ENCODE measurements at places on chromosomes 16 and 17.
A peak's percentile ranks its signal among the peaks of the same experiment; 100 is the strongest.

DNA sequence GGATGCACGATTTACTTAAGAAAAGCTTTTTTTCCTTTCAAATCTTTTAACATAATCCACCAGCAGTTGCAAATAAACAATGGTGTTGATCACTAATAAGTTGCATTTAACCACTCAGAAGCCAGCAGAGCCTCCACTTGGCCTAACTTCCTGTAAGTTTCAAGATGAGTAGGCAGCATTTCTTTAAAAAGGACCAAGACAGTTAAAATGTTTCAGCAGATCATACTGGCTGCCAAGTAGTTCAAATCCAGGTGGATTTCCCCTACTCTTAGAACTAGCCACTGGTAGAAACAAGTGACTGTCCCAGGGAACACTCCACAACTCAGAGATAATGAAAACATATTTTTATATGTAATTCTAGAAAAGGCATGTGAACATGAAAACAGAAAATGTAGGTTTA, 17.0 kb upstream of the RFFL start:
- no peak for DNase-seq

GRCh38 chr17:45680360-45680759, 103.8 kb upstream of the CRHR1 start:
- no peak for DNase-seq

DNA sequence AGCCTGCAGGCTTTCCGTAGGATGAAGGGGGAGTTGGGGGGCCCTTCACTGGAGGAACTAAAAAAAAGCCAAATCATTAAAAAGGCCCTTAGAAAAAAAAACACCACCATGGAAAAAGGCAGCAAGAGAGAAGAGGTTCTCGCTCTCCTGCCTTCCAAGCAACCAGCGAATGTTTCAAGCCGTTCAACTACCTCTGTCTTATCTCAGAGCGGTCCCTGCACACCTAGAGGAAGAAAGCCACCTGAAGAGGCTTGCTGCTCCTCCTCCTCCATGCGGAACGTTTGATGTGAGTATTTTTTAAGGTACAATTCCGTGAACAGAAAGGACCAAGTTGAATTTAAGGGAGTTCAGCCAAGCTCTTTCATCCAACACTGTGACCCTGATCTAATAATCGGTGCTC, 9.2 kb downstream of the NXN start:
- no peak for DNase-seq

DNA sequence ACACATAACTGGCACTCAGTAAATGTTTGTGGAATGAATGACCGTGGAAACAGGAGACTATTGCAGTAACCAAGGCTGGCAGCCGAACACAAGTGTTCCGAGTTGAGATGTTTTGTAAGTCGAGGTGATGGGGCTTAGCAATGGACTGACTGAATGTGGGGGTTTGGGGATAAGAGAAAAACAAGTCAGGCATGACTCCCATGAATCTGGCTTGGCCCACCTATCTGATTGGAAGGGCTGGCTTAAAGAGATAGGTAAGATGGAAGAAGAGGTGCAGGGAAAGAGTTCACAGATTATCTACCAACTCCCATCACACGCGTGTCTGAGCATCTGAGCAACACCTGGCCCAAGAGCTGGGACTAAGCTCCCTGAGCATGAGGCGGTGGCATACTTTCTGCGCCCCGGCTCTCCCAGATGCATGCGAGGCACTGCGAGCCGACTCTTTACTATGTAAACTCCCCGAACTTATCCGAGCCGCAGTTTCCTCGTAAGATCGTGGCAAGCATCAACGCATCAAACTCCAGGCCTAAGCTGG, 539 bp downstream of the IFT20 start:
- DNase-seq = no peak

GRCh38 chr16:57485916-57486857, at the start of gene DOK4:
Gene DOK4 (minus strand): TSS chr16:57486493. CDS start chr16:57479507, 6,986 bp downstream.
- peak; percentile 78 for DNase-seq

- no peak for DNase-seq
Observed at GRCh38 chr17:42106009-42106408, 6.5 kb downstream of the DHX58 start.

GRCh38 chr16:71973001-71973400, 27.2 kb downstream of the PKD1L3 start:
- no peak for DNase-seq

DNA sequence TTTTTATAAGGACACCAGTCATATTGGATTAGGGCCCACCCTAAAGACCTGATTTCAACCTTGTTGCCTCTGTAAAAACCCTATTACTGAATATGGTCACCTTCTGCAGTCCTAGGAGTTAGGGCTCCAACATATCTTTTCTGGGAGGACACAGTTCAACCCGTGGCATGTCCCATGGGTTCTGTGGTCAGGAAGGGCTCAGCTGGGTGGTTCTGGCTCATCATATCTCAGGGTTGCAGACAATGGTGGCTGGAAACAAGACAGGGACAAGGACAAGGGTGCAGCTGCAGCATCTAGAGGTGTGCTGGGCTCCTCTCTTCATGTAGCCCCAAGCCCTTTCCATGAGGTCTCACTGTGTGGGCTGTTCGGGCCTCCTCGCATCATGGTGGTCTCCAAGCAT, 63.1 kb upstream of the FOXF1 start:
- DNase-seq = no peak

- no peak for DNase-seq
Observed at GRCh38 chr16:84692451-84693214, 7.2 kb upstream of the USP10 start.

DNA sequence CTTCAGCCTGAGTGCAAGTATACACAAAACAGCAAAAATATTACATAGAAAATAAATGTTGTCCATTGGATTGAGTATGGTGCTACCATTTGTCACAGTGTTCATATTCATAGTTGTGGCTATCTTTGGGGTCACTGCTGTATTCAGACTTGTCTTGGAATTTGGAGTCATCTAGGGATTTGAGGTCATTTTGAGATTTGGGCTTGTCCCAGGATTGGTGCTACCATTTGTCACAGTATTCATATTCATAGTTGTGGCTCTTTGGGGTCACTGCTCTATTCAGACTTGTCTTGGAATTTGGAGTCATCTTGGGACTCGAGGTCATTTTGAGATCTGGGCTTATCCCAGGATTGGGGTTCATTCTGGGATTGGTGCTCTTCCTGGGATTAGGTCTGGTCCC, 24.8 kb downstream of the OMG start:
- no peak for DNase-seq

DNA sequence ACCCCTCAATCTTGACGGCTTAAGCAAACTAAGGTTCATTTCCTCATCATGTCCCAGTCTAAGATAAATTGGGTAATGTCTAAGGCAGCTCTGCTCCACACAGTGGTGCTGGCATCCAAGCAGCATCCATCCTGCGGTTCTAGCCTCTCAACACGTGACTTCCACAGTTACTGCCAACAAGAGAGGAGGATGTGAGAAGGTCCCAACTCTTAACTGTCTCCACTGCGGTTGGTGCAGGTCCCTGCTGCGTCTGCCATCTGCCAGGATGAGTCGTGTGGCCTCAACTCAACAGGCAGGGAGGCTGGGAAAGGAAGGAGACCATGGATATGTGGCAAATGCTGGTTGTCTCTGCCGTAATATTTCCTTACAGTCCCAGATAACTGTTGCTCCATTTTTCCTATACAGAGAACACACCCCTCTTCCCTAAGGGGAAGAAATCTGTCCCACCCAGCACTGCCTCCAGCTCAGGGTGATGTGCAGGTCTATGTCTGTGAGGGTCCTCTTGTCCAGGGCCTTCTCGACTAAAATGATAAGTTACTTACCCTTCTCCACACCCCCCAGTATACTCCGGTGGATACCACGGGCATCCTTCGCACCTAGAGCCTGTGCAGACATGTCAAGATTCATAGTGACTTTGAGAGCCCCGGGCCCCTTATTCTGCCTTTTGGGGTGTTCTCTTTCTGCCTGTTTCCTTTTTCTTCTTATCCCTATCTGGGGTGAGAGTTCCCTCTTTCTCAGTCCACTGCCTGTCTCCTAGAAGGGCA, 64.7 kb downstream of the KCNJ18 start:
- DNase-seq = no peak

DNA sequence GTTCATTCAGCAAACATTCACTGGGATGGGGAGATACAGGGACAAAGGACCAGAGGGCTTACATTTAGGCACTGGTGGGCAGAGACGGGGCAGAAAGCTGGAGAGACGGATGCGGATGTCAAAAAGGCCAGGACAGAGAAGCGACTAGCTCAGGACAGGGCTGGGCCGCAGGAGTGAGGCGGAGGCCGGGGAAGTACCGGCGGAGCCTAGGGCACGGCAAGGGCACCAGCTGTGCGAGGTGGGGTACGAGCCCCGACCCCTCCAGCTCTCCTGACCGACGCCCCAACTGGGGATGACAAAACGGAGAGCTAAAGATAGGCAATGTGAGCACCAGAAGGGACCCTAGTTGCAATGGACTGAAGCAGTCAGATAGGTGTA, 3.9 kb upstream of the SGCA start:
- no peak for DNase-seq

DNA sequence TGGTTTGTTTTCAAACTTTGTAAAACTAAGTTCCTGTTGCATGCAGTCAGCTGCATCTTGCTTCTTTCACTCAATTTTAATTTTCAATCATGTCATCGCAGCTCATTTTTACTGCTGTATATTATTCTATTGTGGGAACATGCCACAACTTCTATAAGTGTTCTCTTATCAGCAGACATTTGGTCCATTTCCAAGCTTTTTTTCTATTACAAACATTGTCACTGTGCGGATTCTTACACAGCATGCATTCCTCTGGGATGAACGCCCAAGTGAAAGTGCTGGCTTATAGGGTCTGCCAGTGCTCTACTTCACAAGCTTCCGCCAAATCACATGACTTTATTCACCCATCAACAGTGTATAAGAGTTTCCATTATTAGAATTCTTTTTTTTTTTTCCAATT, 22.7 kb downstream of the GINS3 start:
- no peak for DNase-seq

Data from T-helper 9 cell (primary cell).